ENCODE measurements at places on chromosomes 2 and 18. TPM values are rescaled to one million over a fixed set of nuclear protein-coding genes. Genes with fewer than 3 reads are reported as not detected.

AQP12A gene
- total RNA-seq, result not detected

DBI gene
- 397 TPM for total RNA-seq

GPR35 gene
- 0.83 TPM for total RNA-seq

SMYD1 gene
- not detected for total RNA-seq

MC5R gene
- not detected for total RNA-seq

MATN3 gene
- total RNA-seq, result 15.5 TPM

EN1 gene
- 0.83 TPM for total RNA-seq

CLEC4F gene
- not detected for total RNA-seq

IL36B gene
- total RNA-seq, result not detected

ADCYAP1 gene
- total RNA-seq, result not detected

ZNF397 gene
- total RNA-seq, result 3.3 TPM

CD8A gene
- 0.51 TPM for total RNA-seq

LYG1 gene
- 1.2 TPM for total RNA-seq

PARD6G gene
- total RNA-seq, result 1.8 TPM

All from A549 treated with dexamethasone at 1 μM for 4 hours (cell line).